ENCODE measurements at places on chromosomes 11 and 22.

- DNase-seq: no peak
These were observed 155.5 kb upstream of the DDI1 start for GRCh38 chr11:103880968-103881367.

DNA sequence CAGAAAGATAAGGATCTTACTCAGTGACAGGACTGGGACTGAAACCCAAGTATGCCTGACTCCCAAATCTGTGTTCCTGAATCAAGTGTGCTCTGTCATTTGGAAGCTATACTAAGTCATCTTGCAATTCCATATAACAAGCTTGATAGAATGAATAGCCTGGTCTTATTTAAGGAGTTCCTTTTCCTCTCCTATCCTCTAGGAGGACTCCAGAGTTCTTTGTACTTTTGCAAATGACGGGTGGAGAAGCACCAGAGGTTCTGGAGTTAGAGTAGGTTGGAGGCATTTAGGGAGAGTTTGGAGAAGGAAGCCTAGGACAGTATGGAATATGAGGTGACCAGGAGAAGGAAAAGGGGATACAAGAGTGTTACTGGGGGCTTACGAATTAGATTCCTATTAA lies 92.9 kb upstream of the RCN1 start:
- no peak for DNase-seq

GRCh38 chr11:57805780-57806179 lies 44.2 kb downstream of the CTNND1 start:
- DNase-seq: no peak

- DNase-seq: no peak
These were observed 248.1 kb downstream of the OPCML start for GRCh38 chr11:133284156-133284555.

DNA sequence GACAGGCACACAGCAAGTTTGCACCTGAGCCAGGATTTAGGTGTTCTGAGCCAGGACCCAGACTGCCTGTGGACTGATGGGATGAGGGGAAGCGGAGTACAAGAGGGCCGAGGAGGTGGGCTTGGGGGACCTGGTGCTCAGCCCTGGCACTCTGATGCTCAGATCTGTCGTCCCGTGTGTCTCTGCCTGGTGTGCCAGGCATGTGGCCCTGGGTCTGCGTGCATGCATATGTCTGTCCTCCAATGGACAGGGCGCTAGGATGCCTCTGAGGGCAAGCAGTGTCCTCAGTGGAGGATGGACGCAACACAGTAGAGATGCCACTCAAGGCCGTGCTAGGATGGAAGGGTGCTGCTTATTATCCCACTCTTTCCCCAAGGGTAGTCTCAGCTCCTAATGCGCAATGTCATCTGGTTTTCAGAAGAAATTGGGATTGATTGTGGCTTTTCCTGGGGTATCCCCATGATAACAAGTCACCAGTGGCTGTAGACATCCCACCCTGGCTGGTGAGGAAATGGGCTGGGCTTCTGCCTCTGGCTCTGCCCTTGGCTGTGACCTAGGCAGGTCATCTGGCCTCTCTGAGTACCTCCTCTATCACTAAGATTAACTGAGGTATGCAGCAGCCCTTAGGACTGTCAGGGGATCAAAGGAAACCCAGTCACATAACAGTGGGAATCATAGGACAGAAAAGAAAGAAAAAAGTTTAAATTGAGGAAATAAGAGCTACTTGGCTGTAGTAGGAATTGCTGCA lies 35.7 kb upstream of the SUSD2 start:
- DNase-seq: no peak

DNA sequence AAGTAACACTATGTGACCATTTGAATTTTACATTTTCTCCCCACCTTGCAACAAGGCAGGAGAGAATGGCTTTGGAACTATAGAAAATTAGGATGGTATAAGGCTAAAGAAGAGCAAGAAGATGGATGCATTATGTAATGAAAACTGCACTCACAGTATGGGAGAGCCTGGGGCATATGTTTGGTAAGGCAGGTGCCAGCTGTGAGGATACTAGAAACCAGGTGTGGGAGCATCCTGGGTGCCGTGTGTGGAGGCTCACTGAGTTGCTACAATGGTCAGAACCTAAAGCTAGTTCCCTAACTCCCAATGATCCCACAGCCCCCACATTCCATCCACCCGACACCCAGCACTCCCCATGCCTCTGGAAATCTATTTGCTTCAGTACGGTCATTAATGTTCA lies 42.9 kb downstream of the UBASH3B start:
- DNase-seq: no peak

DNA sequence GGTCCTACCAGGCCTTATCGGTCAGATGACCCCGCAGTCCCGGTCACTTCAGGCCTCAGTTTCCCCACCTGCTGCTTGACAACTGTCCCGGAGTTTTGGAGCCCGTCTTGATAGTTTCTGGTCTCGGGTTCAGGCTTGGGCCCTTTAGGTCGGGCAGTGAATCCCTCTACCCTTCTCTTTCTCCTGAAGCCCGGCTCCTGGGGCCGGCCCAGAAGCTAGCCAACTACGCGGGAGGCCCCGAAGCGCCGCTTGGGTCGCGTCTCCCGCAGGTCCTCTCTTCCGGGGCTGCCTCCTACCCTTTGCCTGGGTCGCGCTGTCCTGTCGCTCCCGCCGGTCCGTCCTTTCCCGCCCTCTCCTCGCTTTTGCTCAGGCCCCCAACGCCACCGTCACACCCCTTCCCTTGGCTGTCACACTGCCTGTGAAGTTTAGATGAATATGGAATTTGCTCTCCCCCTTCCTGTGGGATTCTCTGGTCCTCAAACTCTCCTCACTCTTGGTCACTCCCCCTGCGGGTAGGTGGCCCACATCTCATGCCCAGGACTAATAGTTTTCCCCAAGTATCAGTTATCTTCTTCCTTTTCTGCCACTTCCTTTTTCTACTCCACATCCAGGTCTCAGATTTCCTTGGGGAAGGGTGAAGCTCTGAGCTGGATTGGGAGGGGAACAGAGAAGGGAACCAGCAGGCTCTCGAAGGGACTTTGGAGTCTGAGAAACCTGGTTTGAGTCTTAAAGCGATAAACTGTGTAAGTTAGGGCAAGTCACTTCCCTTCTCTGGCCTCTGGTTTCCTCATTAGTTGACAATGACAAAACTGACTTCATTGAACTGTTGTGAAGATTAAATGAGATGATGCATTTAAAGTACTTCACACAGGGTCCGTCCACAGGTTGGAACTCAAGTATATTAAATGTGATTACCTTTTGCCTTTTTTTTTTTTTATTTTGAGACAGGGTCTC lies 790 bp downstream of the RAB1B start:
- DNase-seq: no peak

DNA sequence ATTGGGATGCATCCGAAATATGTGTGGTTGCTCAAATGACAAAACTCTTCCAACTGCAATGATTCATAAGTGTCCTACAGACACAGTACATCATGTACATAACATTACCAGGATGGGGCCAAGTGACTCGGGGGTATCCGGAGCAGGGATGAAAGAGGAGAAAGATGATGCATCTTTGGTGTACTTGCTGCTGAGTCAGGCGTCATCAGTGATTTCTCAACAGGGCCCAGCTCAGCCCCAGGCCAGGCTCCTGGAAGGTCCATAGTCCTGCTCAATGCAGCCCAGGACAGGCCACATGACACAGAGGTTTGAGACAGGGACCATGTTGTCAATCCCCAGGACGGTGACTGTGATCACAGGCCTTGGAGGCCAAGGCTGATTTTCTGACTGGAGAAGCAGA lies 59.3 kb downstream of the GGTLC2 start:
- no peak for DNase-seq

GRCh38 chr11:77069969-77070582 lies 3.3 kb downstream of the CAPN5 start:
- no peak for DNase-seq

DNA sequence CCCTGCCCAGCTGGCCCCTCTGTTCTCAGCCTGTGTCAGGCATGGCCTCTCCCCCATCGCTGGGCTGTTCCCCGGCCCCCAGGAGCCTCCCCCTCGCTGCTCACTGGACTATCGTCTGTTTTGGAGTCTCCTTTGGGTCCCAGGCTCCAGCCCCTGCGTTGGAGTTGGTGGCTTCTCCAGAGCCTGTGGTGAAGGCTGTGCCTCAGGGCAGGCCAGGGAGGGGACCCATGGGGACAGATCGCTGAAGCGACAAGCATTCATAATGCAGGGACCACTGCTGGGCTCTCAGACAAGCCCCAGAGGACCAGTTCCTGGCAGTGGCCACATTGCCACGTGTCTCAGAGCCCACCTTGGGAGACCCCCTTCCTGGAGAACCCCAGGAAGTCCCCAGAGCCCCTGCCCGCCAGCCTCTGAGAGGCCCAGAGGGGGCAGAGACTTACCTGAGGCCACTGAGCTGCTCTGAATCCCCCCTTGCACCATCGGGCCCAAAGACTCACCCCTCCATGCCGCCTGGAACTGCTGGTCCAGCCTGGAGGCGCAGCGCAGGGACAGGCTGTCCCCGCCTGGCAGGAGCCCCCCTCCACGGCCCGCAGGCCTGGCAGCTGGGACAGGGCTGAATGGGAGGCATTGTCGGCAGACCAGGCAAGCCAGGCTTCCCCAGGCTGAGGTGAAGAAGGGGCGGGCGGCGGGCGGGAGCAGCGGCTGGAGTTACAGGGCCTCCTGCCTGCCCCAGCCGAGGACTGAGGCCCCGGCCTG lies at the start of gene CHADL:
CHADL (minus strand) TSS at position 555 of the 756 bp plus-strand sequence; CDS start at position 505, 50 bp downstream.
- DNase-seq: no peak

DNA sequence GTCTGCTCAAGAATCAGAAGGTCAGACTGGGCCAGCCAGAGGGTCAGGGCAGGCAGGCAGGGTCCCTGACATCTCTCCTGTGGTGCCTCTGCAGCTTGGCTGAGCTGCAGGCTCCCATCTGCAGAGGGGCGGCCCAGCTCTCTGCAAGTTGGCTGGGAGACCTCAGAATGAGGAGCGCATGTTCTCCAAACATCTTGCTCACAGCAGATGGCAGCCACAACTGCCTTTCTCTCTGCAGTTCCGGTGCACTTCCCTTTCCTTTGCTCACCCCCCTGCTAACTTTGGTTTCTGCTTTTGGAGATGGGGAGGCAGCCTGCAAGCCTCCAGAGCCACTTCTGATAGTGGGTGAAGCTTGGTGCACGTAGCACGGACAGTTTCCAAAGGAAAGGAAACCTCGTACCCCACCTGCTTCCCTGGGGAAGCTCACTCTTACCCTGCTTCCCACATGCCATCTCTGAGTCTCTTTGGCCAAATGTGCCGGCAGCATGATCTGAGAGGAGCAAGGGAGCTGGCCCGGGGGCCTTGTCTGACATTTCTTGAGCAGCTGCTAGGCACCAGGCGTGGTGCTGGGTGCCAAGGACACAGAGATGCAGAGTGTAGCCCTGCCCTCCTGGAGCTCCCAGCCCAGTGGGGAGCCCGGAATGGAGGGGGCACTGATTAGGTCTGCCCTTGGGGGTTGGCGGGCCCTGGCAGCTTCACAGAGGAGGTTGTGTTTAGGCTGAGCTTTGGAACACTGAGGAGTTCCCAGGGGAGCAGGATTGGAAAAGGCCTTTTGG lies 18.2 kb downstream of the DAGLA start:
- DNase-seq: peak; percentile 84

- no peak for DNase-seq
These were observed 9.6 kb downstream of the PTDSS2 start for GRCh38 chr11:459511-460220.

GRCh38 chr22:22216450-22216959 lies 28.1 kb upstream of the VPREB1 start:
- DNase-seq: no peak

- no peak for DNase-seq
These were observed 65.7 kb downstream of the NECTIN1 start for GRCh38 chr11:119663279-119663678.

GRCh38 chr11:59401262-59401552 lies 25.0 kb downstream of the OR5A2 start:
- no peak for DNase-seq

- peak; percentile 50 for DNase-seq
These were observed 6.0 kb upstream of the IFT27 start for GRCh38 chr22:36781656-36782627.

DNA sequence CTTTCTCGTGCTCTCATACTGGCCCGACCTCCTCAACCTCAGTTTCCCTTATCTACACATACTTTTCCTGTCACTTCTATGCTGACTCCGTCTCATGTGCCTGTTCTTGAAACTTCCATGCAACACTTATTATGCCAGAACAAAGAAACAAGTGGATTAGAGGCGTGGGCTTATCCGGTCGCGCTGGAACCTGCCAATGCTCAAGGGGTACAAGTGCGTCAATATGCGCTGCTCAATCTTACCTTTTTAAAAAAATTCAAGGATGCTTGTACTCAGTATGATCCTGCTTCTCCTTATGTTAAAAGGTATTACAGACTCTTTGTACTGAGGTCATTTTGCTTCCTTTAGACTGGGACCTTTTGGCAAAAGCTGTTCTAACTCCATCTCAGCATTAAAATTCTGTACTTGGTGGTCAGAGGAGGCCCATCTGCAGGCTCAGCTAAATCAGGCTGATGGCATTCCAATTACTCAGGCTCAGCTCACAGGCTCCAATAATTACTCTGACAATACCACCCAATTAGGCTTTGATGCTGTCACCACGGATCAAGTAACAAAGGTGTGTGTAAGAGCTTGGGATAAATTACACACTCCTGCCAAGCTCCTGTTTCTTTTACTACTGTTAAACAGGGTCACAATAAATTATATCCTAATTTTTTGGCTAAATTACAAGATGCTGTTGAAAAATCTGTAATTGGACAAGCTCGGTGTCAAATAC lies 26.3 kb upstream of the ALDH3B2 start:
- DNase-seq: no peak

- peak; percentile 87 for DNase-seq
These were observed 38.0 kb downstream of the JHY start for GRCh38 chr11:122920579-122920978.

- no peak for DNase-seq
These were observed 23.8 kb downstream of the MYBPC3 start for GRCh38 chr11:47328449-47329390.

DNA sequence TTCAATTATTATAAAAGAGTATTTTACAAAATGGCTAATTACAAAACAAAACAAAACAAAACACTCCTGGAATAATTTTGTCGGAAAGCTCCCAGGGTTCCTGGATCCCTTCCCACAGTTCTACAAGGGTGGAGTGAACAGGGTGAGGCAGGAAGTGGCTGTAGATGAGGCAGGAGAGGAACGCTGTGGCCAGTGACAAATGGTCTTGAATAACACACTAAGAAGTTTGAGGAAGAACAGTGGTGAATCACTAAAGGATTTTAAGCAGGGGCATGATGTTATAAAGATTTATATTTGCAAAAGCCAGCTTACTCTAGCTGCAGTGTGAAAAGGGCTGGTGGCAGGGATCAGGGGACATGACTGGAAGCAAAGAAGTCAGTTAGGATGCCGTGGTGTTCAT lies 33.8 kb upstream of the APOA1 start:
- no peak for DNase-seq

- no peak for DNase-seq
These were observed 1.7 kb downstream of the CHST1 start for GRCh38 chr11:45663486-45664375.

- no peak for DNase-seq
These were observed 340.3 kb downstream of the CTTN start for GRCh38 chr11:70738661-70739060.

- no peak for DNase-seq
These were observed 74.6 kb downstream of the ARHGEF12 start for GRCh38 chr11:120410622-120411380.

DNA sequence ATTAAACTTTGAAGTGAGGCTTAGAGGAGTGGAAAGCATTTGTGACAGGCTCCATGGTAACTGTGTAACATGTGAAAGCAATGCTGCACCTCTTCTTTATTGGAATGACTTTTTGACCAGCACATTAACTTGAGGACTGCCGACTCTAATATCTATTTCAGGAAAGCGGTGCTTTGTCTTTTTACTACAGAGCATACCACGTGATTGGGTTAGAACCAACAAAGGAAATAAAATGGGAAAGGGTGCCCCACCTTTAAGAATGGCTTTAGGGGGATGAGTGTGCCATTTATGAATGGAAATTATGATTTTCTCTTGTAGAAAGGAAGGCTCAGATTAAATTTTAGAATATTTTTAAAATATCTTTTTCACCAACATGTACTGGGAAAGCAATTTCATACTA lies 57.3 kb upstream of the VPREB1 start:
- DNase-seq: no peak
